ENCODE measurements at places on chromosomes 7 and 10.

- no peak for DNase-seq
Measured at GRCh38 chr10:19756919-19757318, 59.3 kb upstream of the PLXDC2 start.

- no peak for DNase-seq
Measured at GRCh38 chr7:141974831-141975230, 1.3 kb upstream of the TAS2R38 start.

DNA sequence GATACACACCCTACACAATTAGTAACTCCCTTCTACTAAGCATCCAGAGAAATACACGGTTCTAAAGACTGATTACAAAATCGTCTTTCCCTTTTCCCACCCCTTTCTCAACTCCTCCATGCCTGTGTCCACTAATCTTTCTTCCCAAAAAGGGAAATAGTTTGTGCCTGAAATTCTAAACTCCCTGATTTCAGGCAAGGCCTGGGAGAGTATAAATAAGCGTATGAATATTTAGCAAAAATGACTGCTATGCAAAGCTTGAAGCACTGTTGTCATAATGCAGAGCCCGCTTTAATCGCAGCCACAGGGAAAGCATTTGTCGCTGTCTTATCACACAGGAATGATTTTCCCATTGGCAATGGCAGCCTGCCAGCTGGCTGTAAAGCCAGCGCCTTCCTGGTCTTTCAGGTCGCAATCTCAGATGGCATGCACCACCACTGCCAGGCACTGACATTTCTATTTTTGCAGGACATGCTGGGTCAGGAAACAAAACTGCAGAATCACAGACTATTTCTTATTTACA, 142.9 kb upstream of the PCGF5 start:
- no peak for DNase-seq

GRCh38 chr10:122981066-122981464, 864 bp downstream of the PSTK start:
- DNase-seq: no peak

- DNase-seq: no peak
Measured at GRCh38 chr7:99120501-99120900, 23.4 kb downstream of the SMURF1 start.

- no peak for DNase-seq
Measured at GRCh38 chr7:127034186-127034806, 218.4 kb downstream of the GRM8 start.

GRCh38 chr10:62636825-62637248, 167.7 kb upstream of the ADO start:
- no peak for DNase-seq

DNA sequence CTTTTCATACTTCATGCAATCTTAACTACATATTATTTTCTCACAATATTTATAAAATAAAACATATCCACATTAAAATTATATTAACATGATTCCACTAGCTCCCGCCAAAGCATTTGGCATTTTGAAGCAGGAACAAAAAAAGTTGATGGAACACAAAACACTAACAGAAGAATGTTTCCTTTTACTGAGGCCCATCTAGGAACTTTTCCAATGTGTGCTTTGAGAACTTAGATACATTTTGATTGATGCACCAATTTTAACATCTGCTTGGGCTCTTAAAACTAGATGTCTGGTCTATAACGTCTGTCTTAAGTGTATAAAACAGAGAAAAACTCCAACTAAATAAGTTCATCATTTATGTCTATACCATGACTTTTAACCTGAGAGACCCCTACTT, 1214.8 kb downstream of the SORCS1 start:
- DNase-seq: no peak

- DNase-seq: no peak
Measured at GRCh38 chr7:14973712-14974428, 71.3 kb upstream of the DGKB start.

DNA sequence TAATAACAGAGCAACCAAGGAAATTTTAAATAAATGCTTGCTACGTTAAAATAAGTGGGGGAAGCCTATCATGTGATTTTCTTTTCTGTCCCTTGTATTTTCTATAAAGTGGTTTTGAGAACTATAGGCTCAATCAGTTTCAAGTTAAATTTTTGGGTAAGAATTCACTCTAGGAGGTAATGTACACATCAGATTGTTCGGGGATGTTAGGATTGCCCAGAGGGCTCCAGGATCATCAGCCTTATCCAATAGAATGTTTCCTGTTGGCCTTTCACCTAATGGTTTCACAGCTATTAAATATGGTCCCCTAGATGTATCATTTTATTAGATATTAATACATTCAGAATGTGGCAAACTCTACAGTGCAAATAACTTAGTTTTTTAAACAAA, 438.4 kb upstream of the NPVF start:
- DNase-seq: no peak

DNA sequence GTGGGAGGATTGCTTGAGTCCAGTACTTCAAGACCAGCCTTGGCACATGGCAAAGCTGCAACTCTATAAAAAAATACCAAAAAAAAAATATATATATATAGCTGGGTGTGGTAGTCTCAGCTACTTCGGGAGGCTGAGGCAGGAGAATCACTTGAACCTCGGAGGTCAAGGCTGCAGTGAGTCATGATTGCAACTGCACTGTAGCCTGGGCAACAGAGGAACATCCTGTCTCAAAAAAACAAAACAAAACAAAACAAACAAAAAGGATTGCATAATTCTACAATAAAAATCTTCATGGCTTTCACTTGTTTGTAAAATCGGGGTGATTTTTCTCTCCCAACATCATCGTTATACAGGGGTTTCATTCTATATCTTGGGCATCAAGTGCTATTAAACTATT, 35.1 kb downstream of the GUSB start:
- DNase-seq: no peak

DNA sequence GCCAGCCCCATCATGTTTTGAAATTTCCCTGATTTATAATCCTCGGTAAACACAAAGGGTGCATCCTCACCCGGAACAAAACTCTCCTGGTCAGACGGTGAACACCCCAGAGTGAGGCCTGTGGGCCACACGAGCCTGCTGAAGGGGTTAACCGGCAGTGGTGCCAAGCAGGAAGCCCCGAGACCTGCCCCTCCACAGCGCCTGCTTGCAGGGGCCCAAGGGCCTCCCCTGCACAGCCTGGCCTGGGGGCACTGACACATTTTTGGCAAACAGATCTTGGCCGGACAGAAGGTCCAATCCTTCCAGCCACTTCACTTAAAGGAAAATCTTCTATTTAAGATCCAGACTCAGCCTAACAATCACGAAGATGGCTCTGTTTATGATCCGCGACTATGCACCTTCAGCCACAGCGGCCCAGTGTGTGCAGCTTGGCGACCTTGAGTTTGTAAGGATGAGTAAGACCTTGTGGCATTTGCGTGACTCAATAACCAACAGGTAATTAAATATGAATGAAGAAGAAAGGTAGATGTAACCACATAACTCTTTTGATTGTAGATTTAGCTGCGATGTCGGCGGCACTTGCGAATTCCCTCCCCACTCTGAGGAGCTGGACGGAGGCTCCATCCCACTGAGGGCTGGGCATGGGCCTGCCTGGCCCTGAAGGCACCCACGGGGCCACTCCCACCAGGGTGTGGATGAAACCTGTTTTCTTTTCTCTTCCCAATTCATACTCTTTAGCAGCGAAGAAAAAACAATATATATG, 328.2 kb downstream of the DNAJB6 start:
- DNase-seq: no peak

DNA sequence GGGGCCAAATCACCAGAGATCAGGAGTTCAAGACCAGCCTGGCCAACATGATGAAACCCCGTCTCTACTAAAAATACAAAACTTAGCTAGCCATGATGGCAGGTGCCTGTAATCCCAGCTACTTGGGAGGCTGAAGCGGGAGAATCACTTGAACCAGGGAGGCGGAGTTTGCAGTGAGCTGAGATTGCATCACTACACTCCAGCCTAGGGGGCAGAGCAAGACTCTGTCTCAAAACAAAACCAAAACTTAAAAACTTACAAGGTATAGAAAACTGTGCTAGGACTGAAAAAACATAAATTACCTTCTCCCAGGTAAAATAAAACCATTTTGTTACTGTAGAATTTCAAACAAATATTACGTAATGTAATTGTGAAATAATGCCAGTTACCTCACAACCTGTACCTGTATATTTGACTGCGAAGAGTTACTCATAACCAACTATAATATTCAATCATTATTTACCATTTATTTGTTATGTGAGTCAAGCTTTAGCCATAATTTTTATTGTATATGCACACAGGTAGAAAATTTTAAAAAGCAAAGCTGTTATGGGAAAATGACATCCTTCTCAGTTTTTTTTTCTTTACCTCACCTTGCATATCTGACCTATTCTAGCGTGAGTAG, 180.9 kb downstream of the SEMA3A start:
- no peak for DNase-seq

- no peak for DNase-seq
Measured at GRCh38 chr10:88966797-88967196, 14.2 kb upstream of the ACTA2 start.
